ENCODE measurements at places on chromosomes 6 and 20.

GRCh38 chr20:61027218-61027617 is 224.8 kb upstream of the CDH4 start:
- DNase-seq: no peak

GRCh38 chr6:141117874-141118273 is 1014.9 kb upstream of the GJE1 start:
- DNase-seq: no peak

GRCh38 chr20:51535674-51536073 is 6.8 kb downstream of the NFATC2 start:
- DNase-seq: peak; percentile 30

DNA sequence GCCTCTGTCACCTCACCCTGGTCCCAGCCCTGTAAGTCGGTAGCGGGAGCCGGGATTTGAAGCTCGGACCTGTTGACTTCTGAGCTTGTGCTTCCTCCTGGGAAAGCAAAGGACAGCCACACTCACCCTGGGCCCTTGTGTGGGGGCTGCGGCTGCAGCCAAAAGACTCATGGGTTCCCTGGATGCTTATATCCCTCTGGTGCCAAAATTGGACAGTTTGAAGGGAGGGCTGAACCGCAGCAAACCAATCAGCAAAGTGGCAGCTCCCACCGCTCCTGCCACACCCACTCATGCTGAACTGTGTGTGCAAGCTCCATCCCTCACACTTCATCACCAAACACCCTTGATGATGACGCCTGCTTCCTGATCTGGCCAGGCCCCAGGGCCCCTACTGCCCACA is 3.9 kb upstream of the CCN5 start:
- DNase-seq: no peak

GRCh38 chr6:33758815-33759216 is 12.1 kb upstream of the IP6K3 start:
- no peak for DNase-seq

- no peak for DNase-seq
These were observed 2.7 kb downstream of the AGPAT1 start for GRCh38 chr6:32173051-32173727.

DNA sequence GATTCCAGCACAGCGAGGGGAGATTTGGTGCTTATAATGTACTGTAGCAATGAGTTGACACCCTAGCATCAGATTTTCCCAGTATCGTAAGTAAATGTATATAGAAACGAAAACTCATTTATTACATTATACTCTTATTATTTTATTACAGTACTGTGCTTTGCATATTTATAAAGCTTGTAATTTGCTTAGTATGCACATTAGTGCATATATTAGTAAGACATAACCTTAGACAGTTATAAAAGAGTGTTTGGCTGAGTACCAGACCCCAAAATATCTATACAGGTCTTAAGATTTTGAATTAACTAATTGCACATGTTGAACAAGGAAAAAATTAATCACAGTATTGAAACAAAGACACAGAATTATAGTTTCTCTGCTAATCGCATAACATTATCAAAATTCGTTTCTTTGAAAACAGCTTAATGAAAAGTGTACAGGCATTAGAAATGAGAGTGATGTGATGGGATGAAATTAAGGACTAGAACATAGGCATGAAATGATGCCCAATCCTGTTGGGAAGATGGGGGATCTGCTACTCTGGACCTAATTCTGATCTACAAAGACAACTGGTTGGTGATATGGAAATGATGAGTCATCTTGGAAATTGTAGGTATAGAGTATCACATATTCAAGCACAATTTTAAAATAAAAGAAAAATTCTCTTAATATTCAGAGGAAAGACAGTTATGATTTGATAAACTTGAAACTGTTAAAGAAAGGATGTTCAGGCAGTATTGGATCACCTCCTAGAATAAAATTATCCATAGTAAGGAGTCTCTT is 42.8 kb downstream of the STXBP5 start:
- DNase-seq: no peak

DNA sequence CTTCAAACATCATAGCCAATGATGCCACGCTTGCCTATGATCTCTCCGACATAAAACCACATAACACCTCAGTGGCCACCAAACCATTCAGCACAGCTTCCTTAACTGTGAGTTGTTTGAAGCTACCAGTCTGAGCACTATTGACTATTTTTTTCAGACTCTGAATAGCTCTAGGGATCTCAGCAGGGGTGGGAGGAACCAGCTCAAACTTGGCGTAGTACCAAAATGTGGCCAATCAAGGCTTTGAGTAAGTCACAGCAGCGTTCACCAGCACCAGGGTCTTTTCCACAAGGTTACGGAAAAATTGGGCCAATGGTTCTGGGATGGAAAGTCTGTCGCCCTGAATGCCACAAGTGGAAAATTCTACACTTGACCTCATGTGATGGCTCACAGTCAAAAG is 70.6 kb downstream of the SMPDL3A start:
- no peak for DNase-seq

GRCh38 chr20:44256961-44257360 is 9.9 kb downstream of the GDAP1L1 start:
- DNase-seq: no peak

GRCh38 chr6:21752054-21752811 is 158.7 kb downstream of the SOX4 start:
- DNase-seq: no peak

GRCh38 chr20:52469128-52469527 is 277.5 kb upstream of the ZFP64 start:
- no peak for DNase-seq

DNA sequence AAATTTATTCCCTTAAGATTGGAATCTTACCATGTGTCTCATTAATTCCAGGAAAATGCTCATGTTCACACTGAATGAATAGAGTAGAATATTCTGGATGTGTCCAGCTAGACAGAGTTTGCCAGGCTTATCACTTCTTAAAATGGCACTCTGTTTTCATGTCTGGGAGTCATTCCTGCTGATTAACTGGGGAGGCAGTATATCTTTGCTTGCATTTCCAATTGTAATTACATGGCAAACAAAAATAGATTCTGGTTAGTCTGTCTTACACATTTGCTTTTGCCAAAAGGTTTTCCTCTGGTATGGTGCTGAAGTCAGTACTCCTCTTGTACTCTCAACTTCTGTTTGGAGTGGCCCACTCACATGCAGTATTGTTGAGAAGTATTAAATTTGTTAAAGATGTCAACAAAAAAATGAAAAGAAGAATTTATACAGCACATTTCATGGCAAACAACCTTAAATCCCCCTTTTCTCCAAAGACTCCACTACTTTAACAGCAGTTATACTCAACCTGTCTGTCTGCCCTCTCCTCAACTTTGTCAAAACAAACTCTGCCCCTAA is 70.2 kb downstream of the TENT5A start:
- DNase-seq: no peak

DNA sequence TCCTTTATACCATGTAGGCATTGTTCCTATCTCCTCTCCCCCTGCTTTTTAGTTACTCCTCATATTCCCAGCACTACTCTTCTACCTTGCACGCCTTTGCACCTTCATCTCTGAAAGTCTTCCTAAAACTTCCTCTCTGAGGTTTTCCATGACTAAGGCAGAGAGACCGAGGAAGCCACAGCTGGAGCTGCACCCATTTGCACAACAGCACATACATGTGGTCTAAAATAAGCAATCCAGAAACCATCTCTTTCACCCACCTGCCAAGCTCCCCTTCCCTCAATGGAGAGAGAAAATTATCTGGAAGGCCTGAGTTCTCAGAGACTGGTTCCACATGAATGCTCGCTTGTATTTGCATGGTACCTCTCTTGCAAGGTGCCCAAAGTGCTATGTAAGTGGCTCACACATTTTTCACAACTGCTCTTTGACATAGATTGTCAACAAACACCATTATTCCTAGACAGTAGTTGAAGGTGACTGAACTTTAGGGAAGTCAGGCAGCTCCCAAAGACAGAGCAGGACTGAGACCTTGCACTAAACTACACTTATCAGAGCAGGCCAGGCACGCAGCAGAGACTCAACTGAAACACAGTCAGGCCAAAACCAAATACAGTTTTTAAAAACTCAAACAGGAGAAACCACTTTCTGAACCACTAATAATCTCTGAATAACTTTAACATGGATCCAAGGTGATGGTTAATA is 313.2 kb downstream of the TFAP2A start:
- DNase-seq: no peak

GRCh38 chr6:132287101-132287500 is 114.2 kb downstream of the MOXD1 start:
- DNase-seq: no peak

DNA sequence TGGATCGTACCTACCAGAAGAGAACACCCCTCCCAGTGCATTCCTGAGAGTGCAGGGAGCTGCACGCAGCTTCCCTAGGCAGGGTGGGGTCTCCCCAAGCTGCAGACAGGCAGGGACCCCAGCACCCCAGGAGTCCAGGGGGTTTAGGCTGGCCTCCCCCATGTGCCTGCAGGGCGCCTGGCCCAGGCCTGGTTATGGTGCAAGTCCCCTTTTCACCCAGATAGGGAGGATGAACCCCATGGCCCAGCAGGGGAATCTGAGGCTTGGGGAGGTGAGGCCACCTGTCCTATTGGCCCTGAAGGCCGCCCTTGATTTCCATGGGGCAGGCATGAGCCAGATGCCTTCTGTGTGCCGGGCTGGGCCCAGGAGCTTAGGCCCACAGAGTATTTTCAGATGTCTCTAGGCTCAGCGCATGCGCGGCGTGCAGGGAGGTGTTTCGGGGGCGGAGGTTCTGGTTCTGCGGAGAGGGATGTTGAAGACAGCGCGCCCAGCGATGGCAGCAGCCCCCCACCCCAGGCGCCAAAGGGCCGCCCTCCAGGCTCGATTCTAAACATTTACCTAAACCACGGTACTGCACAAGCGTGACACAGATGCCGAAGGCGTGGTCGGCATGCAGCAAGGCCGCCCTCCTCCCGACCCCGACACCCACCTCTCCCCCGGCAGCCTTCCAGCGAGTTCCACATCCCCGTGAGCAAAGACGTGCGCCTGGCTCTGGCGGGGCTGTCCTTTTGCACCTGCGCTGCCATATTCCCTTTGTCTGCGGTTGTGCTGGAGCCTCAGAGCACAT is 29.4 kb downstream of the COL20A1 start:
- DNase-seq: no peak

DNA sequence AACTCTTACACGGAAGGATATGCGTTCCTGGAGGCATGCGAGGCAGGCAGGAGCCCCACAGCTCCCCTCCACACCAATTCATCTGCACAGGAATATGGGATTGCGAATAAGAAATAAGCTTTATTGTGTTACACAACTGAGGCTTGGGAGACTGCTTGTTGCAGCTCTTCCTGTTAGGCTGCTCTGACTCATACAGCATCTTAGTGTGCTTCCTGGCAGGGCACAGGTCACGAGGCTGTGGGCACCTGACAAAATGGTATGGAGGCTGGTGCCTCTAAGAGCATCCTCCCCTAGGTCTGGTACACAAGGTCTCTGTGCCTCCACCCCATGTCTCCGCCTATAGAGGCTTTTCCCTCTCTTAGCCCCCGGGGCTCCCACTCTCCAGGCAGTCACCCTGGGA is 6.8 kb downstream of the SLC22A3 start:
- DNase-seq: no peak

DNA sequence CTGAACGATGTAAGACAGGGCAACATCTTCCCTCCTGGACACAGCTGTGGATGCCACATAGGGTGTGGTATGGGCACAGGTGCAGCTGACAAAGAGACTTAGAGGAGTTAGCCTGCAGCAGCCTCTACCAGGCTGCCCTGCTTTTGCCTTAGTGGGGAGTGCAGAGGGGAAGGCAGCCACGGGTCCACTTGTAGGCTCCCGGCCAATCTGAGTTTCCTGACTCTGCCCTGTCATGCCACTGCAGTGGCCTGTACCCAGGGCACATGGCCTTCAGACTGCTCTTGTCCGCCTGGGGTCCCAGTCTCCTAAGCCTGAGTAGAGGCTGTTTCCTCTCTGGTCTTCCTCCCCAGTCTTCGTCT is 17.1 kb upstream of the CST9L start:
- no peak for DNase-seq

- no peak for DNase-seq
These were observed 47.2 kb downstream of the TMEM242 start for GRCh38 chr6:157276134-157276532.

- DNase-seq: no peak
These were observed 217.7 kb downstream of the OR2B2 start for GRCh38 chr6:27694547-27694874.

GRCh38 chr6:95517568-95517967 is 59.8 kb upstream of the MANEA start:
- no peak for DNase-seq

Measured in DMS79 (cell line).